ENCODE measurements at places on chromosomes 16 and 17.

- no peaks in the 10 kb centered on the region for H3K4me1 ChIP-seq
- no peak overlapping the region for H3K4me3 ChIP-seq
- no peaks in the 10 kb centered on the region for H3K36me3 ChIP-seq
- H3K27ac ChIP-seq, result no peak overlapping the region
- DNase-seq, result no peak
Measured at GRCh38 chr16:50093607-50094539, 28.1 kb downstream of the HEATR3 start.

DNA sequence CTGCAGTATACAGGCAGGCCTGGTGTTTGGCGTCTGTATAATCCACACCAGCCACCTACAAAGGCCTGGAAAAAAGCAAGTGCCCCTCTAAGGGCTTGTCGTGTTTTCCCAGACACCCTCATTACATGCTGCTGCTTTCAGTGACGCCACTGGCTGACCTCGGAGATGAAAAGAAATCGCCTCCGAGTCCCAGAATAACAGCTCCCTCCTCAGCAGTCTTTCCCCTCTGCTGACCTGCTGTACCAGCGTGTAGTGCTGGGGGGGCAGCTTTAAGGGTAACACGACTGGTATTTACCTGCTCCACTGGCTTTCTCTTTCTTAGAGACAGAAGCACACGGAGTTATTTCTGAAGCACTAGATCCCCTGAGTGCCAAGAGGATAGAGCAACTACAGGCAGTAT lies 296.8 kb downstream of the GRIN2A start:
- H3K4me1 ChIP-seq, result no peaks in the 10 kb centered on the region
- DNase-seq, result no peak
- H3K4me3 ChIP-seq, result no peak overlapping the region
- H3K27ac ChIP-seq, result no peak overlapping the region
- H3K27me3 ChIP-seq, result no peaks in the 10 kb centered on the region

DNA sequence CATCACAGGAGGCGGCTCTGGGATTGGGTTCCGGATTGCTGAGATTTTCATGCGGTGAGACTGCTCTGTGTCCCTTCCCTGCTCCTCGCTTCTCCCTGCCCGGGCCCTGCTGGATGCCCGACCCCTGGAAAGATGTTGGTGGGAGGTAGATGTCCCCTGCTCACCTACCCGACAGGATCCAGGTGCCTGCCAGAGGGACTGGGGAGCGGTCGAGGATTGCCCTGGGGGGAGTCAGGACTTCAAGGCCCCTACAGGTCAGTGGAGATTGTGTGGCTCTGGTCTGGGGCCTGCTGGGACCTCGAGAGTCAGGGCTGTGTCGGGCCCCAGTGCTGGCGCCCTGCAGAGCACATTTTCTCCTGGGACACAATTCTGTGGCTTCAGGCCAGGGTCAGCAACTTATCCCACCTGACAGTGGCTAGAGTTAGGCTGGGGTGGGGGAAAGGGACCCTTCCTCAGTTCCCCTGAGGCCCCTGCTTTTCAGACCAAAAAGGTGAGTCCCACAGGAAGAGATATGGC lies 3.3 kb downstream of the DECR2 start:
- H3K27me3 ChIP-seq, result no peaks in the 10 kb centered on the region
- DNase-seq, result no peak
- no peak overlapping the region for H3K4me3 ChIP-seq
- H3K27ac ChIP-seq, result no peak overlapping the region
- H3K4me1 ChIP-seq, result no peaks in the 10 kb centered on the region
- peaks cover 3% of the 10 kb centered on the region for H3K36me3 ChIP-seq

- H3K27me3 ChIP-seq, result no peaks in the 10 kb centered on the region
- no peaks in the 10 kb centered on the region for H3K4me1 ChIP-seq
- H3K36me3 ChIP-seq, result no peaks in the 10 kb centered on the region
- H3K27ac ChIP-seq, result no peak overlapping the region
Measured at GRCh38 chr16:46997844-46998243, 24.4 kb upstream of the DNAJA2 start.

DNA sequence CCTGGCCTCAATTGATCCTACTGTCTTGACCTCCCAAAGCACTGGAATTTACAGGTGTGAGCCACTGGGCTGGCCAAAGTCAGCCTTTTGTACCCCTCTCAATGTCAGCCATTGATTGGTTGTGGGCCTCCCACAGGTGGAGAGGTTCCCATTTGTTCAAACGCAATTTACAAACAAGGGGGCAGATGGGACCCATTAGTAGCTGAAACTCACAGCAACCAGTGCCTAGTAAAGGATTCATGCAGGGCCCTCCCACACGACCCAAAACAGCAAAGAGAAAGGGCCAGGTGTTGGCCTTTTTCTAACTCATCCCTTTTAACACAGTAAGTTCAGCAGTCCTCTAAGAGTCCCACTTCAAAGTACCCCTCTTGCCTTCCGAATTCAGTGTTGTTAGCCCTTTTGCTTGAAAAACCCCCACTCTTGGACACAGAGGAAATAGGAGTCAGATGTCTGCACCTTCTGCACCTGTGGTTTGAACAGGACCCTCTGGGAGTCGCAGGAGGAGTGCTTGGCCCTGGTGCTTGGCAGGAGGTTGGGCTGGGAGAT lies 89.2 kb downstream of the PITPNC1 start:
- no peaks in the 10 kb centered on the region for H3K36me3 ChIP-seq
- H3K27ac ChIP-seq, result no peak overlapping the region
- no peak for DNase-seq
- H3K27me3 ChIP-seq, result no peaks in the 10 kb centered on the region
- H3K4me3 ChIP-seq, result no peak overlapping the region

- no peaks in the 10 kb centered on the region for H3K27me3 ChIP-seq
- DNase-seq, result no peak
- H3K4me3 ChIP-seq, result no peak overlapping the region
- no peaks in the 10 kb centered on the region for H3K36me3 ChIP-seq
Measured at GRCh38 chr17:13441873-13442272, 159.9 kb downstream of the HS3ST3A1 start.

DNA sequence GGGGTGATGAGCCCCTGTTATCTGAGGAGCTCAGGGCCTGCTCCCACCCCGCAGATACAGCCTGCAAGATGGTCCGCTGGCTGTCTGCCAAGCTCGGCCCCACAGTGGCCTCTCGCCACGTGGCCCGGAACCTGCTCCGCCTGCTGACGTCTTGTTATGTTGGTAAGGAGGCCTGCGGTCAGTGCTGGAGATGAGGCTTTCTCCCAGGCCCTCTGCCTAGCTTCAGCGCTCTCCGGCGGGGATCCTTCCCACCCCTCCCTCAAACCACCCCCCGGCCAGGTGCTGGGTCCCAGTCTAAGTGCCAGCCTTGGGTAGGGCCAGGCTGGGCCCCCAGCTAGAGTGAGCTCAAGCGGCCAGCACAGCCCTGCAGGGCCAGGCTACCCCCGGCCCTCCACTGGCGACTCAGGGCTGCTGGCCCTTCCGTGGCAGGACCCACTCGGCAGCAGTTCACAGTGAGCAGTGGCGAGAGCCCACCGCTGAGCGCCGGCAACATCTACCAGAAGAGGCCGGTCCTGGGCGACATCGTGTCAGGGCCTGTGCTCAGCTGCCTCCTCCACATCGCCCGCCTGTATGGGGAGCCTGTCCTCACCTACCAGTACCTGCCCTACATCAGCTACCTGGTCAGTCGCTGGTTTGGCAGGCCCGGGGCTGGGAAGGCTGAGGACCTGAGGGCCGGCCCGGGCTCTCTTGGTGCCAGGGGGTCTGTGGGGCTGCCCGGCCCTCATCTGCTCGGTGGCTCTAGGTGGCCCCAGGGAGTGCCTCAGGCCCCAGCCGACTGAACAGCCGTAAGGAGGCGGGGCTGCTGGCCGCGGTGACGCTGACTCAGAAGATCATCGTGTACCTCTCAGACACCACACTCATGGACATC lies 6.1 kb downstream of the WDR81 start:
- no peaks in the 10 kb centered on the region for H3K4me1 ChIP-seq
- no peaks in the 10 kb centered on the region for H3K27me3 ChIP-seq
- no peak overlapping the region for H3K27ac ChIP-seq
- H3K4me3 ChIP-seq, result no peak overlapping the region
- no peak for DNase-seq

- H3K4me3 ChIP-seq, result no peak overlapping the region
- no peaks in the 10 kb centered on the region for H3K4me1 ChIP-seq
- DNase-seq, result no peak
- no peaks in the 10 kb centered on the region for H3K36me3 ChIP-seq
Measured at GRCh38 chr16:88526906-88527185, 43.4 kb upstream of the ZC3H18 start.

DNA sequence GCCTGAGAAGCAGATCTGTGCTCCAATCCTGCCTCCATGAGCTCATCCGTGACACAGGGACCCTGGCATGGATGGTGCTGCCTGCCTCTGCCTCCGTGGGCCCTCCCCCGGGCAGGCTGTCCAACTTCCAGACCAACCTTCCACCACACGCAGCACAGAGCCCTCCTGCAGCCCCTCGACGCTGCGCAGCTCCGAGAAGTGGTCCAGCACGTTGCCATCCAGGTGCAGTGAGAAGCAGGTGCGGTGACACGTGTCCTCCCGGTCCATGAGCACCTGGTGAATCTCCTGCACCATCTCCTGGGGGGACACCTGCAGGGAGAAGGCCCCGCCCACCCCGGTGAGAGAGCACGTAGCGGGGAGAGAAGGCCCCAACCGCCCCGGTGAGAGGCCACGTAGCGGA lies 8.4 kb downstream of the CLUH start:
- no peaks in the 10 kb centered on the region for H3K27me3 ChIP-seq
- H3K36me3 ChIP-seq, result peaks cover under 1% of the 10 kb centered on the region
- no peak overlapping the region for H3K4me3 ChIP-seq
- H3K27ac ChIP-seq, result no peak overlapping the region
- no peaks in the 10 kb centered on the region for H3K4me1 ChIP-seq

- H3K36me3 ChIP-seq, result no peaks in the 10 kb centered on the region
- no peak for DNase-seq
- H3K4me1 ChIP-seq, result peaks cover 10% of the 10 kb centered on the region
- H3K4me3 ChIP-seq, result no peak overlapping the region
- H3K27ac ChIP-seq, result no peak overlapping the region
Measured at GRCh38 chr17:39655105-39655504, 10.0 kb upstream of the TCAP start.

DNA sequence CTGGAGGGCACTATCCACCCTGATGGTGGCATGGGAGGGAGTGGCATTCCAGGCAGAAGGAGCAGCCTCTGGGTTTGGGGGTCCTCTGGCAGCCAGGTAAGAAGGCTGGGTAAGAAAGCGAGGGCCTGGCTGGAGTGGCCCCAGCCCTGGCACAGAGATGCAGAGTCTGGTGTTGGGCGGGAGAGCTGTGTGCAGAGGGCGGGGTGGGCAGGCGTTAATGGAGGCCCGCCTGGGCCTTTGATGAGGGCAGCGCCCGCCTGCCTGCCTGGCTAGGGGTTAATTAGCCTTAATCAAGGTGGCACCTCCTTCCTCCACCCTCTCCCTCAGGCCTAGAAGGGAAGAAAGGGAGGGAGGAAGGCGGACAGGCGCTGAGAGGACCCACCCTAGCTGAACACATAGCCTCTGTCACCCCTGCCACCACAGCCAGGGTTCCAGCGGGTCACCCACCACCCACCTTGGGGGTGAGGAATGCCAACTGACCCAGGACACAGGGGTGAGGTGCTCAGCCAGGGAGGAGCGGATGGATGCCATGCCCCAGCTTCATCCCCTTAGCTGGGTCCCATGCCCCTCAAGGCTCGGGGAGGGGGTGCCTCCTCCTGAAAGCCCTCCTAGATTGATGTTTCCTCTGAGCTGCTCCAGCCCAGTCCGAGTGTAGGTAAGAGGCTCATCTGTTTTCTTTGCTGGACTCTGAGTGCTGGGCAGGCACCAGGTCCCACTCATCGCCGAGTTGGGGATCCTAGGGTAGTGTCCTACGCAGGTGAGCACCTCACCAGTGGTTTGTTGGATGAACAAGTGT lies 13.4 kb upstream of the FAM83G start:
- H3K27me3 ChIP-seq, result no peaks in the 10 kb centered on the region
- DNase-seq, result no peak
- no peak overlapping the region for H3K27ac ChIP-seq
- no peaks in the 10 kb centered on the region for H3K4me1 ChIP-seq

- H3K27me3 ChIP-seq, result no peaks in the 10 kb centered on the region
- DNase-seq, result no peak
- no peak overlapping the region for H3K4me3 ChIP-seq
- no peaks in the 10 kb centered on the region for H3K4me1 ChIP-seq
Measured at GRCh38 chr16:78501744-78502143, 402.3 kb downstream of the WWOX start.

DNA sequence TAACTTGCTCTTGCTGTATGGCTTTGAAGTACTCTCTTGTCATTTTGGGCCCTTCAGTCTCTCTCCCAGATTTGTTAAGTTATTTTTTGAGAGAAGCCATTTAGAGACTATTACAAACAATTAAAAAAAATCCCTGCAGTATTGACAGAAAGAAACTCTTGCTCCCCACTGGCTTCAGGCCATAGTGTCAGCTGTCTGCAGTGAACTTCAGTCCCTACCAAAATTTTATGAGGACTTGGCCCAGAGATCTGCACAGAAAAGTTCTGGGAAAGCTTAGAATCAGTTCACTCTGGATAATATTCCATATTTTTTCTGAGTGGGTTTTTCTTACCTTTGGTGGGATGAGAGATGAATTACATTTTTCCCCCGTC lies 30.9 kb upstream of the SUPT4H1 start:
- no peak overlapping the region for H3K27ac ChIP-seq
- H3K27me3 ChIP-seq, result no peaks in the 10 kb centered on the region
- no peak overlapping the region for H3K4me3 ChIP-seq
- DNase-seq, result no peak
- no peaks in the 10 kb centered on the region for H3K36me3 ChIP-seq

- peak within 1 kb of the TSS; percentile 91 for H3K4me3 ChIP-seq
- peak within 1 kb of the TSS; percentile 0 for H3K27ac ChIP-seq
- no peaks in the 10 kb centered on the region for H3K4me1 ChIP-seq
Measured at GRCh38 chr17:2336215-2336851, at the start of gene TSR1. TSS of gene TSR1 (minus strand) at chr17:2336457. CDS start at chr17:2336427, 30 bp downstream.

- H3K36me3 ChIP-seq, result no peaks in the 10 kb centered on the region
- no peaks in the 10 kb centered on the region for H3K27me3 ChIP-seq
- no peak overlapping the region for H3K27ac ChIP-seq
- no peak for DNase-seq
- H3K4me3 ChIP-seq, result no peak overlapping the region
Measured at GRCh38 chr16:19235478-19235877, 50.1 kb upstream of the CLEC19A start.

DNA sequence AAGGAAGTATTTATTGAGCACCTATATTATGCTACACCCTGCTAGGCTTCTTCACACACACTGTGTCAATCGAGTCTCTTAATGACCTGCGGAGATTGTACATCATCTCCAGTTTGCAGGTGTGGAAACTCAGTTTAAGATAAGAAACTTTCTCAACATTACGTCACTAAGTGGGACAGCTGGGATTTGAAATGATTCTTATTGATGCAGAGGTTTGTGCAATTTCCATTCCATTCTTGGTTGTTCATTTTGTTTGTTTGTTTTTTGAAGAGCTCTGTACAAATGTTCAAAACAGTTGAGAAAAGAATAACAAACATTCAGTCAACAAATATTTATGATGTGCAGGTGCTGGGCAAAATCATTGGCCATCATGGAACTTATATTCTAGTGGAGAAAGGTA lies 84.8 kb downstream of the MAP2K6 start:
- no peak for DNase-seq
- H3K4me3 ChIP-seq, result no peak overlapping the region
- H3K4me1 ChIP-seq, result peaks cover 3% of the 10 kb centered on the region
- H3K27me3 ChIP-seq, result no peaks in the 10 kb centered on the region
